ENCODE measurements at places on chromosomes 4 and X.

DNA sequence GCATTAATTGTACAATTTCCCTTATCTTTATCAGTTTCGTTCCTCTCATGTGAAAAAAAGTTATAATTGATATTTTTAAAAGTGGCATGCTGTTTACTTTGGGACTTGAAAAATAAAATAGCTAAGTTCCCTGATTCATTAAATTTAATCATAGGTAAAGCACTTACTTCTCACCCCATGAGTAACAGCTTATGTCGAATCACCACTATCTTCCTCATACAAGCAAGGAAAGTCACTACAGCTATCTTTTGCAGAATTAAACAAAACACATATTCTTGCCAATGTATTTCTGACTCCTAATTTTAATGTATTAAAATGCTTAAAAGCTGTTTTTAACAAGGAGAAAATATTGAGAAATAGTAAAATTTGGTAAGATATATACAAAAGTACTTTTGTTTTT, 832.4 kb upstream of the PCDH10 start:
- DNase-seq = no peak

GRCh38 chr4:101696276-101697010, 94.1 kb upstream of the BANK1 start:
- no peak for DNase-seq

DNA sequence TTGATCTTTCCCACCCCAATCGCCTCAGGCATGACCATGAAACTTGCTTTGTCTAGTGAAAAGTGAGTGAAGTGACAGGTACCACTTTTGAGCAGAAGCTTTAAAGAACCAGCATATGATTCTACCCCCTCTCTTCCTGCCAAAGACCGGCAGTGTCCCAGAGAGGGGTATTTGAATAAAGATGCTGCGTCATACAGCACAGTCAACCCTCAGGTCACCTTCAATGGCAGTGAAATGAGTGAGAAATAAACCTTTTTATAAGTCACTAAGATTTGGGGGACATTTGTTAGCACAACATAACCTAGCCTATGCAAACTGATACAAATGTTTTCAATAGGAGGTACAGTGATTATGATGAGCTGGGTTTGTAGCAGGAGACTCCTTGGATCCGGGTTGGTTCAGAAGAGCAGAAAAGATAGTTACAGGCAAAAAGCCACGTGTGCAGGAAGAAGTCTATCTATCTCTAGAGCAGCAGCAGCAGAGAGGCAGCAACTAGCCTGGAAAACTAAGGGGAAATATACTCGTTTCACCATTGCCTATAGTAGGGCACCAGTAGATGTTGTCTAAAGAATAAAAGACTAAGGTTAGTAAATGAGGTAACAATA, 30.3 kb upstream of the SPRY1 start:
- DNase-seq = no peak

GRCh38 chrX:10101269-10101668, 55.5 kb upstream of the CLCN4 start:
- no peak for DNase-seq

GRCh38 chrX:1051421-1051820, 161.0 kb downstream of the CRLF2 start:
- DNase-seq = no peak

Data from hematopoietic multipotent progenitor cell treated with erythropoietin and hydrocortisone succinate and interleukin-3 and kit ligand, for 17 days (in vitro differentiated cells).